NCI-H2081 treated with DMSO at 0.1 percent for 48 hours (cell line): ENCODE measurements at places on chromosomes 1 and 21.

DNA sequence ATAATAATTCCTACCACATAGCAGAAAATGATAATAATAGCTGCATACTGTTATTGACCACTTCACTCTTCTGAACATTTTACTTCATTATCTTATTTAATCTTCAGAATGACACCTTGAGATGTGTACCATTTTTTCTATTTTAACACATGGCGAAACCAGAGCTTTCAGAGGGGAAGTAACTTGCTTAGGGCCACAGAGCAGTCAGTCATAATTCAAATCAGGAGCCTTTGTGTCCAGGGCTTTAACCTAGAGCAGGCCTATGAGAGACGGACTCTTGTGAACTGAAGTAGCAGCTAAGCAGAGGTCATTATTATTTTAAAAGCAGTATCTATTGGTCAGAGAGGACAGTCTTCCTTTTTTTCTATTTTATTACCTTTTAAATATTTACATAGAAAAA, 114.0 kb downstream of the ROR1 start:
- no peak for DNase-seq

DNA sequence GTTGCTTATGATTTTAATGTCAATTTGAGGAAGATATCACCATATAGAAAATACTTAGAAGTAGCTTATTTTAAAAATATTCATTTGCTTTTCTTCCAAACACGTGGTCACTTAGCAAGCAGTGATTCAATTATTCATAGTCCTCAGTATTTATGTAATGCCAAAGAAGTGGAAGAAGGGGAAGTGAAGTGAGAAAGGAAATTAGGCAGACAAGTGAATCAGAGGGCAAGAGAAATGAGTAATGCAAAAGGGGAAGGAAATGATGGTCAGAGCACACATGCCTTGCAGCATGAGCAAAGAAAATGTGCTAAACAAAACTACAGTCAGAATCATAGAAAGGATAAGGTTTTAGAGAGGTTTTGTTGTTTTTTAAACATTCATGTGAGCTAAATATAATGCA, 31.8 kb downstream of the SDCCAG8 start:
- DNase-seq, result no peak

DNA sequence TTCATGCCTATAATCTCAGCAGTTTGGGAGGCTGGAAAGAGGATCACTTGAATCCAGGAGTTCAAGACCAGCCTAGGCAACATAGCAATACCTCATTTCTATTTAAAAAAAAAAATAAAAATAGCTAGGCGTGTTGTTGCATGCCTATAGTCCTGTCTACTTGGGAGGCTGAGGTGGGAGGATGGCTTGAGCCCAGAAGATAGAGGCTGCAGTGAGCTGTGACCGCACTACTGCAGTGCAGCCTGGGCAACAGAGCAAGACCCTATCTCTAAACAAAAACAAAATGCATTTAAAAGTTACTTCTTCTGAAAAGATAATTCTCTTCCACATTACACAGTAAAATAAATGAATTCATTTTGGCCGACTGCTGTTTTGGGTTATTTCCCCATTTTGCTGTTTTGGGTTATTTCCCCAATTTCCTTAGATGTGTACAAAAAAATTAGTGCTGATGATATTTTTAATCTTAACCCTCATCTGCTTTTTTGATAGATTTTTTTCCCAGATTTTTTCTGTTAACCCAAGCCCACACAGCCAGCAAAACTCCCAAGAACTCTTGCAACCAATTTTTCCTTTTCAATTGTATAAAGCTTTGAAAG, 23.0 kb upstream of the SAMSN1 start:
- DNase-seq, result no peak

DNA sequence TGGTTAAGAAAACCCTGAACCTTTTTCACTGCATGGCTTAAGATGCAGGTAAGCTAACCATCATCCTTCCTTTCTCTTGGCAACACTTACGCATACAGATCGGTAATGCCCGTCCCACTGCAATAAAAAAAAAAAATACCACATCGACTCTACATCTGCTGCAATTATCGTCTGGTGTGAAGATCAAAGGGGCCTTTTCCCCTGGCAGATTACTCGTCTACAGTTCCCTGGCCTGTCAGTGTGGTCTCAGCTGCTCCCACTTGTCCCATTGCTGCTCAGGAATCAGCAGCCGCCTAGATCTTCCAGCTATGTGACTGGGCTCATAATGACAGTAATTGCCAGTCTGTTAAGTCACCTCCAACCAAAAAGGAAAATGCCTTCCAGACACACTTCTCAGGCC, 133.1 kb downstream of the SETD4 start:
- DNase-seq, result no peak

DNA sequence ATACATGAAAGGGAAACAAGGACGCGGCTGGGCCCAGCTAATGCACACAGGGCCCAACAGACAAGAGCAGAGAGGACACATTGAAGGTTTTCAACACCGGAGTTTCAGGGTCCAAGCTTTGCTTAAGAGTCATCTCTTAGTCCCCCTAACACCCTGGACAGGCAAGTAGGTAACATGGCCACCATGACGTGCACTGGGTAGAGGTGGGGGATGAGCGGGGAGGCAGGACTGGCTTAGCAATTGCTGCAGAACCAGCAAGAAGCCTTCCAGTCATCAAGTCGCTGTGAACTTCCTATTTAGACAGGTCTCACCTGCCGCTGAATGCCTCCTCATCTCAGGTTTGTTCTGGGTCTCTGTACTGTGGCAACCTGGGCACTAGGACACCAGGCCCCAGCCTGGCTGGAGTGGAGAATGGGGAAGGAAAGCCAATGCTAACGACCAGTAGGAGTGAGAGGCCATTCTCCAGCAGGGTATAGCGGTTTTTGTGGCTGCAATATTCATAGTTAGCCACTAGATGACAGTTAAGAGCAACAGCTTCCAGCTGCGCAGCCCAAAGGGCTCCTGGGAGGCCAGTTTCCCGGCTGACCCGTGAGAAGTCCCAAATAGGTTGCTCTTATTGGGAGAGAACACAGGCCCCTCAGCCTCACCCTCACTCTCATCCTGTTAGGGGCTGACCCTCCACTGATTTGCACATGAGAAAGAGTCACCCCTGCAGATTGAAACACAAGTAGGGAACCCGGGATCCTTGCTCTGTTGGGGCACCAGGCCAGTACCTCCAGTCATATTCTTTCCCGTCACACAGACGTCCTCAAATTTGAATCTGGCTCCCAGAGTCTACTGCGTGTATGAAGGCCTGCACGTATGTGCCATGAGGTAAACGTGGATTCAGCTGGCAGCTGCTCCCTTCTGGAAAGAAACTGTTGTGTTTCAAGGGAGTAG, 6.0 kb upstream of the PIGC start:
- no peak for DNase-seq

DNA sequence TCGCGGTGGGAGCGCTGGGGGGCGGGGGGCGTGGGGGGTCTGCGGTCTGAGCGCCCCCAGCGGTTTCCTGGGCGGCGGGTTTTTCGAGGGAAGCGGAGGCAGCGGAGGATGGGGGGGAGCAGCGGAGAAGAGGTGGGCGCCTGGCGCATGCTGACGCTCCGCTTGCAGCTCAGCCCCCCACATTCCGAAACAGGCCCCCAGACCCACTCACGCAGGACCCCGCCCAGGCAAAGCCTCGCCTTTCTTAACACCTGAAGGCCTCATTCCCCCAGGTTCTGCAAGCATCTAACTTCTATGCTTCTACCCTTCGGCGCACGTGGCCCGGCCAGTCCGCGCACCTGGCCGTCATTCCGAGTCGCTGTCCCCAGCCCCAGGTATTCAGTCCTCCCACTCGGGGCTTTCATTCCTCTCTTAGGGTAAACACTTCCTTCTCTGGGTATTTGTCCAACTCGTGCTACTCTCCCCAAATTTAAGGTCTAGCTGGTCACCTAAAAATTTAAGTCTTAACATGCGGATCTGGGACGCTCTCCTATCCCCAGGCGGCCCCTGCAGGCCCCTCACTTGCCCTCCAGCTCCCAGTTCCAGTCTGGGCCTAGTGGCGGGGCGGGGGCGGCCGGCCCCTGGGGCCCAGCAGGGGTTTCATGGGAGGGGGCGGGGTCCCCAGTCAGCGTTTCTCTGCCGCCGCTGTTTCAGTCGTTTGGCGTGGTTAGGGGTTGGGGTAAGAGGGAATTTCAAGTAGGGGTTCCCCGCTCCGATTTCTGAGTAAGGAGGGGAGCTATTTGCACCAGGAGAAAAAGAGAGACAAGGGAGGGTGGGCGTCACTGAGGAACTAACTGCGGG, 2.8 kb upstream of the ZBTB7B start:
- DNase-seq, result peak; percentile 48

GRCh38 chr1:217138173-217138765, 415.0 kb upstream of the ESRRG start:
- DNase-seq, result no peak

GRCh38 chr1:76763738-76764137, 103.5 kb upstream of the ST6GALNAC5 start:
- no peak for DNase-seq

GRCh38 chr1:112722601-112723510, 7.7 kb upstream of the PPM1J start:
- no peak for DNase-seq

- DNase-seq, result no peak
Measured at GRCh38 chr1:114009393-114009792, 30.1 kb downstream of the OLFML3 start.

DNA sequence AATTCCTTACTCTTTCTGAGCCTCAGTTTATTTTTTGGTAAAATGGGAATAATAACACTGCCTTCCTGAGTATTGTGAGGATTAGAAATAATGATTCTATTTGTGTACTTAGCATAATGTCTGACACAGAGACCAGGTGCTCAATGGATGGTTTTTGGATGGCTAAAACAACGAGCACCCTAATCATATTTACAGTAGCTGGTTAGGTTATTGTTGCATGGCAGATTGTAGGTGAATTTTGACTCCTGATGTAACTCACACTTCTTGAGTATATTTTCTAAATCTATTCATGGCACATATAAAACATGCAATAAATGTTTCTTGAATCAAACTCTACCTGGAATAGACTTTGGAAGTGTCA, 11.9 kb upstream of the DUSP10 start:
- no peak for DNase-seq

DNA sequence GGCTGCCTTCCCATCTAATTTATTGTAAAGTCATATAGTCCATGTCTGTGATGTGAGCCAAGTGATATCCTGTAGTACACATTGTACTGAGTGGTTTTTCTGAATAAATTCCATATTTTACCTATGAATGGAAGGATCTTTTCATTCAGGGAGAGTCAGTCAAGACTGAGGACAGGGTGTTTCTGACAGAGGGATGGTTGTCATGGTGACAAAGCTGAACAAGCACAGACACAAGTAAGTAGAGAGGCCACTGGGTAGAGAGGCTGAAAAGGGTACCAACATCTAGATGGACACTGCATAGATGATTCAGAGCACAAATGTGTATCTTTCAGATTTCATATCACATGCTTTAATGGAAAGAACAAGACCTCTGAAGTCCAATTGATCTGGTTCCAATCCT, 22.6 kb upstream of the IL20 start:
- DNase-seq, result no peak

GRCh38 chr1:232383455-232384123, 246.3 kb downstream of the SIPA1L2 start:
- DNase-seq, result no peak

DNA sequence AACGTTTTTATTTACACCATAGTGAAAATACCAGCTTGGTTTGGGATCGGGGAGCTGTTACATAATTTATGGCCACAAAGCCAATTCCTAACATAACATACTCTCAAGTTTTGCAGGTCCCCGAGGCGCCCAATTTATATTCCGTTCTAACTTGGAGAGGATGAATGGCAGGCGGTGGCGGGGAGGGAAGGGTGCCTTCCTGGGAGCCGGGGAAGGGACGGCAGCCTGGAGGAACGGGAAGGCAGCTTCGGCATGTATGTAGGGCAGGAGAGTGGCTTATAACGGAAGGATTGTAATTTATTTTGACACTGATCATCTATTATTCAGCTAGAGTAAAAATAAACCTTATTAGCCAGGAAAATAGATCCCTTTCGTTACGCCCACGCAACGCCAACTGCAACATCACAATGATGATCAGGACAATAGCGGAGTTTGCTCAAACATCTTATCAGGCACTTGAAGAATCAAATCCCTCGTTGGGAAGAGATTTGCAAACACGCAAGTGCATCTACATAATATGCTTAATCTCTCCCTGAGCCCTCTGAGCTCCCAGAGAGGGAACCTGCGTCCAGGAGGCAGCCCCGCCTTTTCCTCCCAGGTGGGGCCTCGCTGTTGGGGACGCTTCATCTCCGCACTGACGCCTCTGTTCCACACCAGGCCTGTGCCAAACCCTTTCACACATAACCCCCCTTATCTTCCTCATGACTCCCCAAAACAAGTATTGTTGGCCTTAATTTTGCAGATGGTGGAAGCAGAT, 93.7 kb upstream of the C1orf174 start:
- no peak for DNase-seq

DNA sequence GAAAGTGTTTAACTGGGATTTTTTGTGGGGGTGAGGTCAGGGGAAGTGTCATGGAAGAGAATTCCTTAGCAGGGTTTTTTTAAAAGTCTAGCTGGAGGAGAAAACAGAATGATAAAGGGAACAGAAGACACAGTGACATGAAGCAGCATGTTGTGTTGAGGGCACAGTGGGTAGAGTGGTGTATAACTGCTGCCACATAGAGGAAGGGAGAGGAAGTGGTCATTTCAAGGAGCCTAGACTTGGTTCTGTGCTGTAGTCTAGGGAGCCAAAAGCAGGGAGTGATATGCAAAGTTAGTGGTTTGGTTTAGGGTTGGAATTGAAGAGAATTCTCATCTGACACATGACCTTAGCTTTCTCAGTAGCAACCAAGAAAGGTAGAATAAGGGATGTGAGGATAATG, 10.2 kb downstream of the EEIG2 start:
- DNase-seq, result no peak
